ENCODE measurements at places on chromosomes 13 and 19. TPM values are rescaled to one million over a fixed set of nuclear protein-coding genes. Genes with fewer than 3 reads are reported as not detected.

Gene ERICH4
- polyA plus RNA-seq: not detected

Gene DNAAF3
- polyA plus RNA-seq: 0.47 TPM

Gene PALM
- polyA plus RNA-seq: 0.32 TPM

Gene PABPC3
- 0.20 TPM for polyA plus RNA-seq

Gene C1QTNF9B
- polyA plus RNA-seq: not detected

Gene LRP3
- 2.9 TPM for polyA plus RNA-seq

Gene FLT1
- polyA plus RNA-seq: 12.9 TPM

Gene ZNF780A
- 3.9 TPM for polyA plus RNA-seq

Data from GM23248 (cell line).